ENCODE measurements at places on chromosomes 1 and 21. TPM values are rescaled to one million over a fixed set of nuclear protein-coding genes. Genes with fewer than 3 reads are reported as not detected.
A peak's percentile ranks its signal among the peaks of the same experiment; 100 is the strongest.

- H3K27ac ChIP-seq = no peak overlapping the region
- H3K36me3 ChIP-seq = no peaks in the 10 kb centered on the region
- DNase-seq = no peak
- no peak overlapping the region for H3K4me3 ChIP-seq
- H3K27me3 ChIP-seq = peaks cover 5% of the 10 kb centered on the region
Observed at GRCh38 chr1:232911027-232911599, 39.3 kb upstream of the NTPCR start.

DNA sequence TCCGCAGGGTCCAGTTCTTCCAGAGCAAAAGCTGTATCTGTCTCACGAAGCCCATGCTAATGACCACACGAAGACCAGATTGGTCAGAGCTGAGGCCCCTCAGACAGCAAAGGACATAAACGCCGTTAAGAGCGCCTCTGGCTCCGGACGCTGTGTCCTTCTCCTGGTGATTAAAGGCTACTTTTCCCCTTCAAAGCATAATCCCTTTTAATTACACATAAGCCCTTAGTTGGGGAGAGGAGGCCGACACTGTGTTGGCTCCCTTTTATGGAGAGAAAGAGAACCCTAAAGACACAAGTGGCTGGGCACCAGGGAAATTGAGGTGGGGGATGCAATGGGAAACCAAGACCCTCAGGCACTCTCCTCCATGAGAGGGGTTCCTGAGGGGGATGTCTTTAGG, at the start of gene ABCA4:
Gene ABCA4 (minus strand): TSS at position 158 of the 400 bp plus-strand sequence. CDS start 103 bp downstream, at position 55.
- no peaks in the 10 kb centered on the region for H3K36me3 ChIP-seq
- peak within 1 kb of the TSS; percentile 54 for H3K4me3 ChIP-seq
- no peak for DNase-seq
- no peaks in the 10 kb centered on the region for H3K27me3 ChIP-seq

GRCh38 chr1:39625462-39626273, 13.8 kb downstream of the HEYL start:
- peaks cover 42% of the 10 kb centered on the region for H3K27me3 ChIP-seq
- no peak for DNase-seq
- H3K36me3 ChIP-seq = peaks cover 1% of the 10 kb centered on the region
- H3K27ac ChIP-seq = peak overlapping the region; percentile 58
- H3K4me1 ChIP-seq = peaks cover 15% of the 10 kb centered on the region

DNA sequence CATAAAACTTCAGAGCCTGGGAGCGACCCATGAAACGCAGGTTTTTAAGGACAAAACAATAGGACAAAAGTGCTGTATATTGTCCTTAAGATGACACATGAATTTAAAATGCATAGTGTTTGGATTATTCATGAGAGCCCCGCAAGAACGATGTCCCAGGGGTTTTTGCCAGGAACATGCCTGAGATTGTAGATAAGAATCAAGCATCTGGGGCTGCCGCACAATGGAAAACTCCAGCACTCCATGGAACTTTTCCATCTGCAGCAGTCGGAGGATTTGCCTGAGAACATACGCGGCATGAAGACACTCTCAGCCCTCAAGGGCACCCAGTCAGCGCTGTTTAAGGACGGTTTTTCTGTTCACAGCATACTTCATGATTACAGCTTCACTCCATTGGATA, 5.3 kb upstream of the ERG start:
- DNase-seq = no peak
- no peak overlapping the region for H3K4me3 ChIP-seq
- H3K27ac ChIP-seq = no peak overlapping the region
- no peaks in the 10 kb centered on the region for H3K36me3 ChIP-seq
- H3K27me3 ChIP-seq = peaks cover 14% of the 10 kb centered on the region

- no peak for DNase-seq
- peak overlapping the region; percentile 84 for H3K4me3 ChIP-seq
- H3K36me3 ChIP-seq = no peaks in the 10 kb centered on the region
- H3K4me1 ChIP-seq = peaks cover 49% of the 10 kb centered on the region
- H3K27me3 ChIP-seq = peaks cover 1% of the 10 kb centered on the region
- H3K27ac ChIP-seq = peak overlapping the region; percentile 30
Observed at GRCh38 chr1:14924455-14925331, 228.9 kb upstream of the TMEM51 start.

- peaks cover 23% of the 10 kb centered on the region for H3K4me1 ChIP-seq
- H3K36me3 ChIP-seq = no peaks in the 10 kb centered on the region
- H3K27me3 ChIP-seq = no peaks in the 10 kb centered on the region
Observed at GRCh38 chr1:175225805-175226129, 33.2 kb upstream of the KIAA0040 start.

DNA sequence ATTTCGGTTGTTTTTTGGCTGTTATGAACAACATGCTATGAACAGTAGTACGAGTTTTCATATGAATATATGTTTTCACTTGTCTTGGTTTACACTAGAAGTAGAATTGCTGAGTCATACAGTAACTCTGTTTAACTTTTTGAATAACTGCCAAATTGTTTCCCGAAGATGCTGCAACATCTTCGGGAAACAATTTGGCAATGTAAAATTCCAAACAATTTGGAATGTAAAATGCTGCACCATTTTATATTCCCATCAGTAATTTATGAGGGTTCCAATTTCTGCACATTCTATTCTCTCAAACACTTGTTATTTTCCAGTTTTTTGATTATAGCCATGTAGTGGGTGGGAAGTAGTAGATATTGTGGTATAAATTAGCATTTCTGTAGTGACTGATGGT, 11.6 kb downstream of the PCBP3 start:
- no peak overlapping the region for H3K4me3 ChIP-seq
- no peak for DNase-seq
- H3K4me1 ChIP-seq = no peaks in the 10 kb centered on the region
- H3K27me3 ChIP-seq = peaks cover 38% of the 10 kb centered on the region
- no peaks in the 10 kb centered on the region for H3K36me3 ChIP-seq

DNA sequence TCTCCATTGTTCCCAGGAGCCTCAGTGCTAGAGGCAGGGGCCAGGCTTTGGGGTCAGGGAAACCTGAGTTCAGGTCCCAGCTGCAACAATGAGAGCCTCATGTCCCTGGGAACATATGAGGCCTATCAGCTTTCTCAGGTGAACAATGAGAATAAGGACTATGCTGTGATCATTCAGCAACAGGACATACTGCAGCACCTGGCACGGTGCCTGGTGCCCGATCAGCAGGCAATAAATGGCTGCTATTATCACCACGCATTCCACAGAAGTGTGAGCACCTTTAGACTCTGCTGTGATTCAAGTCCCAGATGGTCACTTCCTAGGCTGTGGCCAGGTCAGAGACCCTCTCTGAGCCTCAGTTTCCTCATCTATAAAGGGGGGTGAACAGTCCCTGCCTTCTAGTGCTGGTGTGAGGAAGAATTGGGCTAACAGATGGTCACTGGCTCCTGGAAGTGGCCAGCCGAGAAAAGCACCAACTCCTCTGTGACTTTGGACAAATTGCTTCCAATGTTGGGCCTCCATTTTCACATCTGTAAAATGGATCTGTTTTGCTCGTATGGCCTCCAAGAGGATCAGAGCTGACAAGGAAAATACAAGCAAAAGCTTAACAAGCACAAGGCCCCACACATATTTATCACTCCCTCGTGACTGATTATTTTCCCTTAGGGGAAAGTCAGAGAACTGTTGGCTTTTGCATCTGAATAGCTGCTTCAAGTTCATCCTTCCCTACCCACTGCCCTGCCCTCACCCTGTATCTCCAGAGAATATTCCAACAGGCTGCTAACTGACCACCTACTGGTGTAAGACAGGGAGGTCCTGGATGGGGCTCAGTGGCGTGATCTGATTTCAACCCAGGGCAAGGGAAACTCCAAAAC, 1.1 kb downstream of the SLC5A9 start:
- no peak for DNase-seq
- no peaks in the 10 kb centered on the region for H3K36me3 ChIP-seq
- H3K4me1 ChIP-seq = no peaks in the 10 kb centered on the region
- peaks cover 22% of the 10 kb centered on the region for H3K27me3 ChIP-seq
- H3K4me3 ChIP-seq = no peak overlapping the region

DNA sequence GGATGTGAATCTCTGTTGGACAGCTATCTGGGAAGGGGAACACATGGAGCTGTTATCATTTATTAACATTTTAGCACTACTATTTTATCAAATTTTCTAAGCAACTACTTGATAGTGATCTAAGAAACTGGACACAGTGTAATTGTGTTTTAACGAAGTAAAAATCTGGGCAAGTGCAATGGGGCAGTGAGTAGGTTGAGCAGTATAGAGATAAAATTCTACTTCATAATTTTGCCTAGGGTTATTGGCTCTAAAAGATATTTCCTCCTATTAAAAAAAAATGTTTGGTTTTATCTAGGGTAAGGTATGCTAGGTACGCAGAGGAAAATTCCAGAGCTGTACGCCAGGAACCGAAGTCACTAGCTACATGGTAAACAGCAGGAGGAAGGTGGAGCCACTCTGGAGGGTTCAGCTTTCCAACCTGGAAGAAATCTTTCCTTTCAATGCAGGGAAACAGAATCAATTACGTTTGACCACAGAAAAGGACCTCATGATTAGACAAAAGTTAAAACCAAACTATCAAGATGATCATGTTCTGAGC, 43.3 kb downstream of the BCAR3 start:
- peaks cover 8% of the 10 kb centered on the region for H3K36me3 ChIP-seq
- peak overlapping the region; percentile 9 for H3K4me3 ChIP-seq
- no peaks in the 10 kb centered on the region for H3K27me3 ChIP-seq
- H3K27ac ChIP-seq = peak overlapping the region; percentile 99

Gene S100A9
- total RNA-seq = 3.5 TPM

Gene ADCY10
- 0.47 TPM for total RNA-seq

Gene LCE1B
- total RNA-seq = not detected

Gene FCGR3A
- not detected for total RNA-seq

Gene CDC14A
- total RNA-seq = 19.5 TPM

Gene CYP4X1
- total RNA-seq = 0.62 TPM

Gene NUAK2
- 5.7 TPM for total RNA-seq

Gene B3GALT2
- total RNA-seq = 5.8 TPM

Gene GJB3
- not detected for total RNA-seq

Gene PCSK9
- 1.6 TPM for total RNA-seq

Gene S100A1
- total RNA-seq = not detected

Gene NFIA
- 163 TPM for total RNA-seq

Gene DCST1
- not detected for total RNA-seq

Gene OR2T11
- total RNA-seq = not detected

Gene MYBPH
- not detected for total RNA-seq

Gene FAM177B
- total RNA-seq = not detected

Gene HSPB7
- 6.3 TPM for total RNA-seq
